Hematopoietic multipotent progenitor cell treated with erythropoietin and hydrocortisone succinate and interleukin-3 and kit ligand, for 15 days (in vitro differentiated cells): ENCODE measurements at places on chromosomes 2 and 18.

DNA sequence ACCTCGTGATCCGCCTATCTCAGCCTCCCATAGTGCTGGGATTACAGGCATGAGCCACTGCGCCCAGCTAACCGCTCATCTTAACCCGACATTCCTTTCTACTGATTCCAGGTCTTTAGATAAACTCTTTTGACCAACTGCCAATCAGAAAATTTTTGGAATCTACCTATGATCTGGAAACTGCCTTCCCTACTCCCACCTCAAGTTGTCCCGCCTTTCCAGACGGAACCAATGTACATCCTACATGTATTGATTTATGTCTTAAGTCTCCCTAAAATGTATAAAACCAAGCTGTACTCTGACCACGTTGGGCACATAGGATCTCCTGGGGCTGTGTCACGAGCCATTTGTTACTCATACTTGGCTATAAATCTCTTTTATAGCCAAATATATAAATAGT lies 3.2 kb upstream of the NEU2 start:
- no peak for DNase-seq

- no peak for DNase-seq
These were observed 10.7 kb downstream of the MFF start for GRCh38 chr2:227335713-227336112.

DNA sequence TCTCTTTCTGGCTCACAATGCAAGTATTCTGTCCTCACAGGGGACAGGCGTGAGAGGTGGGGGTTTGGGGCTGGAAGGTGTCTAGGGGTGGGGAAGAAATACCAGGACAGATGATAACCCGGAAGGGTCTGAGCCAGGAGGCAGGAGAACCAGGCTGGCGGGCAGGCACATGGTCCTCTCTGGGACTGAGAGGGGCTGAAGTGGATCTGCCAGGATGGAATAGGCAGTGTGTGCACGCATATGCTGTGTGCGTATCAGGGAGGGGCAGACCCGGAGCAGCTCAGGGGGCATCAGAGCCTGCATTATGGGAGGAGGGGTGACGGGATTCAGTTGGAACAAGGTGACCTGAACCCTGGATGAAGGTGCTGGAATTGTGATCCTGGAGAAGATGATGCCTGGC lies 157.3 kb downstream of the DYSF start:
- DNase-seq: no peak

- DNase-seq: no peak
These were observed 61.3 kb downstream of the UGP2 start for GRCh38 chr2:63903003-63903402.

DNA sequence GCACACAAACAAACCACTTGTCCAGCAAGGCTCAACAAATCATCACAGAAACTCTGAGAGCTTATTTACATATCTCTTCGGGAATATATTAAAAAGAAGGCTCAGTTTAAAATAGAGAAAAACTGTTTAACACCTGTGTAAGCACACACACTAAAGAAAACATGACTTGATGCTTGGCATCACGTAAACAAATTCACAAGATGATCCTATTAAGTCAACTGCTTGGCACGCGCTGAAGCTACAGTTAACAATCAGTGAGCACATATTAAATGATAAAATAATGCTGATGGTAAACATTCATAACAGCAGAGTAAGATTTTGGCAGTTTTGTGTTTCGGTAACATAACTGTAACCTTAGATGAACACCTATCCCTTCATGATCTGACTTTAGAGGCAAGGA lies 4.3 kb upstream of the HES6 start:
- DNase-seq: no peak

DNA sequence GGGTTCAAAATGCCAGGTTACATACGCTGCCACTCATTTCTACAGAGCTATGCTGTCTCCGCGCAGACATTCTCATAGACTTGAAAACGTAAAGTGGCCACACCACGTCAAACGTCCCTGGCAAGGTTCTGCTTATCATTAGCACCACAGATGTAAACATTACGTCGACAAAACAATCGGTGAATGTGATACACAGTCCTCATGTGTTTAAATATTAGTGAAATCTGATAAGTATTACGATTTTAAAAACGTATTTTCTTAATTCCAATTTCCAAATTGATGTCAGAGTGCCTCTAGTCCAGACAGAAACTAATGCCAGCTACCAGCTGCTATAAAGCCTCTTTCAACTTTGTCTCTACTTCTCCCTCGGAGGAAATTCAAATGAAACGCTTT lies 1.2 kb downstream of the STK17B start:
- peak; percentile 83 for DNase-seq

GRCh38 chr2:203790134-203790852 lies 77.3 kb upstream of the CTLA4 start:
- no peak for DNase-seq

GRCh38 chr18:49728542-49728941 lies 84.8 kb downstream of the ACAA2 start:
- DNase-seq: peak; percentile 17

- DNase-seq: no peak
These were observed 141.6 kb upstream of the CYP1B1 start for GRCh38 chr2:38217401-38218188.

DNA sequence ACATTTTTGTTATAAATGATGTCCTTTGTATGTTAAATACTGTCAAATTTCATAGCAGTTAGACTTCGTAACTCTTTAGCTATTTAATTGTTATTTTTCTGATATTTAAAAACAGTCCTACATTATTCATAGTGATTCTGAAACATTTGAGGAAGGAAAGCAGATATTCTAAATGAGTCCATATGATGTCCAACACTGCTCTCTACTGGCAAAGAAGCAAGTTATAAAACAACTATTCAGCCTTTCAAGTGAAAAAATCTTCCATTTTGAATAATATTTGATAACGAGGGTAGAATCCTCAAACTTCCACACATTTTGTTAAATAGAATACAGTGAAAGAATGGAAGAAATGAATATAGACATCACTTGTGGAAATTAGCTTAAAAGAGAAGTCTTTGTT lies 220.8 kb downstream of the GULP1 start:
- no peak for DNase-seq

- no peak for DNase-seq
These were observed 1.2 kb downstream of the CABLES1 start for GRCh38 chr18:23136326-23137096.

DNA sequence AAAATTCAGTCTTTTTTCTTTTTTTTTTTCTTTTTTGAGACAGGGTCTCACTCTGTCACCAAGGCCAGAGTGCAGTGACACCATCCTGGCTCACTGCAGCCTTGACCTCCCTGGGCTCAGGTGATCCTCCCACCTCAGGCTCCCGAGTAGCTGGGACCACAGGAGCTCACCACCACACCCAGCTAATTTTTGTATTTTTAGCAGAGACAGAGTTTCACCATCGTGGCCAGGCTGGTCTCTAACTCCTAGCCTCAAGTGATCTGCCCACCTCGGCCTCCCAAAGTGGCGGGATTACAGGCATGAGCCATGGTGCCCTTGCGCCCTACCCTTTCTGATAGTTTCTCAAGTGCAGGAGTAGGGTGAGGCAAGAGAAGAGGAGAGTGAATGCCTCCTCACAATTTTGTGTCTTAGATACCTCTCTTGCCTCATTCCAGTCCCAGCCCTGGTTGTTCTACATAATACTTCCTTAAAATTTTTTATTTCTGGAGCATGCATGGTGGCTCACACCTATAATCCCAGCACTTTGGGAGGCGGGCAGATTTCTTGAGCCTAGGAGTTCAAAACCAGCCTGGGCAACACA lies 68.2 kb upstream of the CAB39 start:
- no peak for DNase-seq

DNA sequence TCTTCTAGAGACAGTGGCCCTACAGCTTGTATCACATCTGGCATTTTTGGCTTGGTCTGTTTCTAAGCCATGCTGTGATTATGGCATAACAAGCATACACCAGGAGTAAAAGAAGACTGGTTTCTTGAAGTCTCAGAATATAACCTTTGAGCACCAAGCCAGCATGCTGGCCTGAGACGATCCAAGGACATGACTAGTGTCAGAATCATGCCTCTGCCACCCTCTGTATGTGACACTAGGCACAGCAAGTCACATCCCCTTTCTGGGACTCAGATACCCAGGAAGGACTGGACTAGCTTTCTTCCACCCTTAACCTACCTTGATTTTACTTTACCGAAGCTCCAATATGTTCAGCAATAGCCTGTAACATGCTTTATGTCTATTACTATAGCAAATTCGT lies 345.5 kb downstream of the SETBP1 start:
- no peak for DNase-seq

DNA sequence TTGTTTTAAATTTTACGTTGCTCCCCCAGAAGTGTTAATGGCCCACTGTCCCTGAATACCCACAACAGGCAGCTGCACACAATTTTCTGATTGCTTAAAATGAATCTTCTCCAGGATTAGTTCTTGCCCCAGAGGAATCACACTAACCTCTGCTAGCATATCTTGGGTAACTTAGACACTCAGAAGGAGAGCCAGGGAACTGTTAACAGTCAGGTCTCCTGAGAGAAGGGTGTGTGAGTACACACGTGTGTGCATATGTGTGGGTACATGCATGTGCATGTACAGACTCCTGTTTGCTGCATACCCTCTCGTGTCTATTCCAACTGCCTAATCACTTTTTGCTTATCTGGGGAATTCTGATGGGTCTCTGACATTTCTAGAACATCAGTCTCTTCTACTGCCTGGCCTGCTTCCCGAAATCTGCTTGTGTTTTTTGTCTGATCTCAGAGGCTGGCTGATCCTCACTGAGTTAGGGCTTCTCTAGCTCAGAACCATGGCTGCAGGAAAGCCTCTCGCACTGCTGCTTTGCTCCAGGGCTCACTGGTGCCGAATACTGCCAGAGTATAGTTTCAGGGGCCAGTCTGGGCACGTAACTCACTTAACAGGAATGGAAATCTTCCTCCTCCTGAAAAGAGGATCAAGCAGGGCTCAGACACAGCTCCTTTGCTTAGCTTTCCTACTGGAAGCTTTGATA lies 62.8 kb downstream of the PRELID3A start:
- no peak for DNase-seq

GRCh38 chr2:198438331-198438730 lies 633.9 kb downstream of the PLCL1 start:
- DNase-seq: no peak

DNA sequence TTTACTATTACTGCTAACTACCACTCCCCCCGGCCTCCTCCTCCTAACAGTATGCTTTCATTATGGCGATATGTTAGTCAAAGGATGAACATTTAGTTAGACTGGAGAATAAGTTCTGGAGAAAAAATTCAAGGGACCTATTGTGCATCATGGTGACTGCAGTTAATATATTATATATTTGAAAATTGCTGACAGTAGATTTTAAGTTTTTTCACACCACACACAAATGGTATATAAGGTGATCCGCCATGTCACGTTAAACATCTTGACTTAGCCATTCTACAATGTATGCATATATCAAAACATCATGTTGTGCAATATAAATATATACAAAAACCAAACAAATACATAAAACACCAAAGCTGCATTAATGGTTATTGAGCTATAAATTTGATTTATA lies 873.7 kb downstream of the CNTNAP5 start:
- DNase-seq: no peak

DNA sequence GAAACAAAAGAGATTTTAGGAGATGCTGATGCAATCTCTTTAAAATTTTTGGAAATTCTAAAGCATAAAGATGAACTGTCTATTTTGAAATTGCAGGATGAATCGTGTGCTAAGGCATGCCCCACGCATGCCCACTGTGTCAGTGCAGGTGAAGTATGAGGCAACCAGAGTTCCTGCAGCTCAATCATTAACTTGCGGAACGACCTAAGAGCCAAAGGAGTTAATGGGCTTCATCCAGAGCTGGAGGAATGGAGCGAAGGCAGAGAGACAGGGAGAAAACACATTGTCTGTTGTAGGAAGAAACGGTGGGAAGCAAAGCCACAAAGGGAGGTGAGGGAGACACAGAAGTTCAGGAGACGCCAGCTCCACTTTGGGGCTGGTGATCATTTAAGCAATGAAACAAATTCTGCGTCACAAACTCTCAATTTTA lies 265.2 kb downstream of the CCDC85A start:
- DNase-seq: no peak

- DNase-seq: peak; percentile 70
These were observed 57.4 kb downstream of the ADI1 start for GRCh38 chr2:3461801-3462492.

- DNase-seq: no peak
These were observed 58.9 kb downstream of the TET3 start for GRCh38 chr2:74043345-74044329.

DNA sequence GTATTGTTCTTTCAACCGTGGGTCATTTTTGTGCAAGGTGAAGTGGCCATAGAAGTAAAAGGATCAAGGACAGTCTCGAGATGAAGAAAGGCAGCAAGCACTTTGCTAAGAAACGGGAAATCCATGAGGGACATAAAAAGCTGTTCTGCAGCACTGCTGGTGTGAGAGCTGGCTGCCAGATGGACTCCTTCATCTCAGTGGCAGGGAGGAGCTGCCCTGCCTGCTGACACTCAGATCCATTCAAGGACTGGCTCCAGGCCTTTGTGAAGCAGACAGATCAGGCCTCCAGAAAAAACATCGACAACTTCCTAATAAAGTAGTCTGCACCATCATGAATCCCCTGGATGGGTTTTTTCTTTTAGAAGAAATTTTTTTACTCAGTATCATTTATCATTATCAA lies 29.5 kb downstream of the RMC1 start:
- no peak for DNase-seq

DNA sequence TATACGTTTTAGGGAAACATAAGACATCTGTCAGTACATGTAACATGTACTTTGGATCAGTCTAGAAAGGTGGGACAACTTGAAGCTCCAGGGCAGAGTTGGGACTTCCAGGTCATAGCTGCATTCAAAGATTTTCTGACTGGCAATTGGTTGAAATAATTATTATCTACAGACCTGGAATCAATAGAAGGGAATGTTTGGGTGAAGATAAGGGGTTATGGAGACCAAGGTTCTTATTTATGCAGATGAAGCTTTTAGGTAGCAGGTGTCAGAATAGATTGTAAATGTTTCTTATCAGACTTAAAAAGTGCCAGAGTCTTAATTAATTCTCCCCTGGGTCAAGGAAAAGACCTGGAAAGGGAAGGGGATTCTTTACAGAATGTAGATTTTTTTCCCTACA lies 19.8 kb downstream of the RPIA start:
- DNase-seq: peak; percentile 22

DNA sequence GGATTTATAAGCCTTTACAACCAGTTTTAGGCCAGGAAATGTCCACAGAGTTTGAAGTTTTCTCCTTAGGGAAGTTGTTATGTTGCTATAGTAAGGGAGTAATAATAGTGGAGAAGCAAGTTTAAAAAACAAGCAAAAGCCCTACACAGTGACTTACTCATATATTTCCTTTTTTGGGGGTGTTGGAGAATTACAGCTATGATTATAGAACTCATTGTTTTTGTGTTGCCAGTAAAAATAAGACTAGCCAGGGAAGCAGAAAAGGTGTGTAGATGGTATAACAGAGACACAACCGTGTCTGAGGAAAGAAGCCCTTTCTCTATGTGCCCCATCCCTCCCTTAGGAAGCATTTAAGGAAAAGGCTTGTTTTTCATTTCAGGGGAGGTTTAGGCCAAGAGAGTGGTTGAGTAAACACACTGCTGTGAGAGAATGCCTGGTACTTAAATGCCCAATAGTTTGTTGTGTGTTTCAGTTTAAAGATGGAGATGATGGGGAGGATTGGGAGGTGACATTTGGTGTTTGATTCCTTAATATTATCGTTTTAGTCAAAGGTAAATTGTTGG lies 2.3 kb downstream of the VAPA start:
- no peak for DNase-seq

- no peak for DNase-seq
These were observed 16.3 kb upstream of the BOK start for GRCh38 chr2:241542278-241542605.

- DNase-seq: no peak
These were observed 52.6 kb upstream of the NFU1 start for GRCh38 chr2:69489793-69490192.

GRCh38 chr2:109382226-109382895 lies 231.4 kb downstream of the SEPTIN10 start:
- DNase-seq: no peak
